Memory B cell (primary cell): ENCODE measurements at places on chromosomes 7 and 10.

GRCh38 chr7:148718431-148718830 is 19.7 kb downstream of the CUL1 start:
- DNase-seq = no peak

DNA sequence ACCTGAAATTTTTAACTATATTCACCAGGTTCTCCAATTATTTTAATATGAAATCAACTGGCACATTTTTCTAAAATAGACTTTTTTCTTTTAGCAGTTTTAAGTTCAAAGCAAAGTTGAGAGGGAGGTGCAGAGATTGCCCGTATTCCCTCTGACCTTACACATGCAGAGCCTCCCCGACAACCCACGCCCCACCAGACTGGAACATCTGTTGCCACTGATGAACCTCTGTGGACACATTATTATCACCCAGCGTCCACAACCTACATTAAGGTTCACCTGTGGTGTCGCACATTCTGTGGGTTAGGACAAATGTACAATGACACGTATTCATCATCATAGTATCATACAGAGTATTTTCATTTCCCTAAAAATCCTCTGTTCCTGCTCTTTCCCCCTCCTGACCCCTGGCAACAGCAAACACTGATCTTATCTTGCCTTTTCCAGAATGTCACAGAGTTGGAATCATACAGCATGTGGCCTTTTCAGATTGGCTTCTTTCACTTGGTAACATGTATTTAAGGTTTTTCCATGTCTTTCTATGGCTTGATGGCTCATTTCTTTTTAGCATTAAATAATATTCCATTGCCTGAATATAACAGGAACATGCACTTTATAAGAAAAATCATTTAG is 37.1 kb downstream of the COBL start:
- DNase-seq = no peak

DNA sequence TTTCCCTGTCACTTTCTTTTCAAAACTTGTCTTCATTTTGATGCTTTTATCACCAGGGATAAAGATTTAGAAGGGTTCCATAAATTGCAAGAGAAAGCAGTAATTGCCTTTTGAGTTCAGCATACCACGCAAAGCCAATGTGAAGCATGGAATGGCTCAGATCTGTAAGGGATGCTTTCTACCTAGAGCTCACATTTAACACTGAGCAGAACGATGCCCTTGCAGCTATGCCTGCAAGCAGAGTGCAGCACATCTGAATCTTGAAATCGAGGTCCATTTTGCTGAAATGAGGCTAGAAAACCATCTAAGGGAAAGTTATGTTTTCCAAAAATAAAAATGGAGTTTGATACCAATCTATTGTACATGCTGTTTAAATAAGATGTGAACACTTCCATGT is 171.2 kb upstream of the CELF2 start:
- no peak for DNase-seq

DNA sequence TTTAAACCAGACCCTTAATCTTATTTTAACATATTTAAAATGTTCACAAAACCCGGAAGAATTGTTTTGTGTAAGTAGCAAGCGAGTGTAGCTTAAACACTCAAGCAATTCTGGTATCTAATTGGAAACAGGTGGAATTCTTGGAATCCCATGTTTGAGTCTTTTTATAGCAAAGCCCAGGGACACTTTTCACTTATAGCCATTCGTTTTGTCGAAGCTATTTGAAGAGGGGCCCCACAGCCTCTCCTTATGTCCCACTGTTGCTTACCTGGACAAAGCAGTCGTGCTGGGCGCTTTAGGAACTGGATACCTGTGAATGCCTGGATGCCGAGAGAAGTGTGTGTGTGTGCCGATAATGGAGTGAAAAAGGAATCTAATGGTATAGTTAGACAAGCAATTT is 3.3 kb downstream of the CUX1 start:
- no peak for DNase-seq

GRCh38 chr7:28836716-28837115 is 121.4 kb downstream of the TRIL start:
- DNase-seq = no peak

DNA sequence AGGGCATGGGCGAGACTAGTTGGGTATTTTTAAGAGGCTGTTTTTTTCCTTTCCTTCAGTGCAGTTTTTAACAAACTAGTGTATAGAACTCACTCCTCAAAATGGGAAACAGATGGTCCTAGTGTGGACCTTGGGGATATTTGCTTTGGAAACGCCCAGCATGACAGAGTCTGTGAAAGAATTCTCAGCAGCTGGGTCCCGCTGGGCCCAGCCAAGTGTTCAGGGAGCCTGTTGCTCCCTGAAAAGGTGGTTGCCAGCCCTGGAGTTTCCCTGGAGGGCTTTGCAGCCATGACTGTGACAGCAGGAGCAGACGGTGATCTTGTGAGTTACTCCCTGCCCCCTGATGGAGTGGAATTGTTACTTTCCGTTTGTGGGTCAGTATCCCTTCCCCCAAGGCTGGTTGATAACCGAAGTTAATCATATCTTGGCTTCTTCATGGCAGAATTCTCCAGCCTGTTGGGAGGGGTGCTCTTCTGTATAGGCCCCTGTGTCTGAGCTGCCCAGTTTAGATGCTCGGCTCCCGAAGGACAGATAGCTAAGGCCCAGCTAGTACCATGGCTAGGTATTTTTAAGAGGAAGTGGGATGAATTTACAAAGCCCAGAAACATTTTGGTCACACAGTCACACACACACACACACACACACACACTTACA is 278.6 kb upstream of the HABP2 start:
- no peak for DNase-seq

DNA sequence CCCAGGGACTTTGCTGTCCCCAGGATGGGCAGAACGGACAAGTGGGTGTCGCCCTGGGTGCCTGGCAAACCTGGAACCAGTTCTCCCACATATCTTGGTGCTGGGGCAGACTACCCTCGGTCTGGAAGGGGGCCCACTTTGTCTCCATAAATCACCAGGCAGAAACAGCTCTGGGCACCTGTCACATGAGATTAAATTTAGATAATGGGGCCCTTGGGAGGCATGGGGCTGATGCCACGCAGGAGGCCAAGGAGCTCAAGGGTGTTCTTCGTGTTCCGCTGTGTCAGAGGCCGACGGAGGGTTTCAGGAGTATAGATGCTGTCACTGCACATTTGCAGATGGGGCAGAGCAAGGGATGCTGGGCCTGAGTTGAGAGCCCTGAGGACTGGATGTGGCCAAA is 72.7 kb downstream of the TMEM130 start:
- DNase-seq = no peak

DNA sequence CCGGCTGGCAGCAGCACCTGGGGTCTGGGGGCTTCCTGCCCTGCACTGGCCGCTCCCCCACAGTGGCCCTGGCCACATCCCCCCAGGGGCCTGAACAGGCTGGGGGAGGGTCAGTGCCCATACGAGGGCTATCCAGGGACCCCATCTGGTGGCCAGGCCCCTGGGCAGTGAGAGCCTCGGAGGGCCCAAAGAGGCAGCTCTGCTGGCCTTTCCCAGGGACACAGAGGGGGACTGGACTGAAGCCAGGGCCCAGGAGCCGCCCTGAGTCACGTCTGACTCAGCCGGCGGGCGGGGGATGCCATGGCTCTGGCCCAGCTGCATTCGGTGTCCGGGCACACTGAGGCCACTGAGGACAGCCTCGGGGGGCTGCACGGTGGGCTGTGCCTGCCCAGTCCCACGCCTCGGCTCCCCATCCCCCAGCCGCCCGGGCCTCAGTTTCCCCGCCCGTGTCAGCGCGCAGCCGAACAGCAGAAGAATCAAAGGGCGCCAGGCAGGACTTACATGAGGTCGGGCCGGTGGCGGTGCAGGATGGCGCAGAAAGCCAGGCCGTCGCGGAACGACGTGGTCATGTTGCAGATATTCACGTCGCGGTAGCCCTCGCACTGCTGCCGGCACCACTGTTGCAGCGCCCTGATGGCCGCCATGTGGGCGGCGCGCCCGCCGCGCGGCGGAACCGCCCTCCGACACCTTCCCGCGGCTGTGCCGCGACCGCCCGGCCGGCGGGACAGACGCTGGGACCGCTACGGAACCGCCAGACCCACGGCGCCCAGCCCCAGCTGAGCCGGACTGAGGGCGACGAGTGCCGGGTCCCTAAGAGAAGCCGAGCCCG is at the start of gene MICALL2:
TSS of gene MICALL2 (minus strand) at position 788 of the 829 bp plus-strand sequence. CDS start at position 644, 144 bp downstream.
- DNase-seq = no peak

GRCh38 chr10:110487411-110488331 is 10.0 kb upstream of the DUSP5 start:
- no peak for DNase-seq

DNA sequence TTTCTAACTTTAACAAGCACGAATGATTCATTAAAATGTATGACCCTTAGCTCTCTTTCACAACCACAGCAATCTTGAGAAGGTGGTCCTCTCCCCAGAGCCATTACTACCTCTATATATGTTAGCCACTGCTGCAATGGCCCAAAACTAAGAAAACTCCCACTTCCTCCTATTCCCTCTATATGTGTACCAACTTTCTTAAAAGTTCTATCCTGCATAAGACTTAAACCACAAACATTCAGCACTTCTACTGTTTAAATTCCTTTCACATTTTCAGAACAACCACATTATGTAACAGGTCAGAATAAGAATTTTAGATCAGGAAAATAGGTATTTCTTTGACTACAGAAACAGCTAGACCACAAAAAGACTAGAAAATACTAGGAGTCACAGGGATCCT is 36.2 kb downstream of the WASL start:
- DNase-seq = no peak

GRCh38 chr7:82255706-82256105 is 187.9 kb downstream of the CACNA2D1 start:
- no peak for DNase-seq

- no peak for DNase-seq
These were observed 568.8 kb upstream of the FOXK1 start for GRCh38 chr7:4113271-4113670.

- no peak for DNase-seq
These were observed 11.0 kb downstream of the MYOF start for GRCh38 chr10:93471110-93471651.

DNA sequence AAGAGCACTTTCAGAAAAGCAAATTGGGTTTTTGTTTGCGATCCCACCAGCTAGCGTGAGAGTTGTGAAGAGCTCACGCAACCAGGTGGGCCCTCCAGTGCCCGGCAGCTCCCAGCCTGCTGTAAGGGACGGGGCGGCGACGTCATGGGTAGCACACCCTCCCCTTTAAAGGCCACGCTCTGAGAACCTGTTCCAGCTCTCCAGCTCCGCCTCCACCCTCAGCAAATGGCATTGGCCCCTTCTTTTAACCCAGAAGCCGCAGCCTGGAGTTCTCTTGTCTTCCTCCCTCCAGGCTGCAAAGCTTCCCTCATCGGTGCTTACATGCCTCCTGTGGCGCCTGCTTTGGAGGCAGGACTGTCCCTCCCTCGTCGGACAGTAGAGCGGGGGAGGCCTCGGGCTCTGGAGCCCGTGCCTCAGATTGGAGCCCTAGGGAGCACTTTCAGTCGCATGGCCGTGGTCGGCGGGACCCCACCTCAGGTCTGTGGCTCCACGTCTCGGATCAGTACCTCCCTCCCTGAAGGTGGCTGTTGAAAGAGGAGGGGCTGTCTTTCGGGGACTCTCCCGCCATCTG is 32.9 kb downstream of the WIPI2 start:
- DNase-seq = no peak

DNA sequence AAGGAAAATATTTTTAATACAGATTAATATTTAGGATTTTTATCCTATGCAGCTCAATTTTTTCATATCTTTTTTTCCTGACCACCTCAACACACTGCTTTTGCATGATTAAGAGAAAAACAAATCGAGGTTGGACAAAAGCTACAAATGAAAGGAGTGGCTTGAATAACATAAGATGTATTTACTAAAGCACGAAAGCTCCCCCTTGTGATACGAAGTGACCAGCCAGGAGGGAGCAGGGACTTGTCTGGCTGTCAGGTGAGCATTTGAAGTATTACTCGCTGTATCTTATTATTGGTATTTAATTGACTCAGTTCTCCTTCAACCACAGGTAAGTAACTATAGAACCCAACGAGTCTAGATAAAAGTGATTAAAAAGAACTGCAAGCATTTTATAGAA is 265.2 kb upstream of the PHF14 start:
- no peak for DNase-seq

- no peak for DNase-seq
These were observed 4.7 kb downstream of the TMEM236 start for GRCh38 chr10:17756557-17757217.

DNA sequence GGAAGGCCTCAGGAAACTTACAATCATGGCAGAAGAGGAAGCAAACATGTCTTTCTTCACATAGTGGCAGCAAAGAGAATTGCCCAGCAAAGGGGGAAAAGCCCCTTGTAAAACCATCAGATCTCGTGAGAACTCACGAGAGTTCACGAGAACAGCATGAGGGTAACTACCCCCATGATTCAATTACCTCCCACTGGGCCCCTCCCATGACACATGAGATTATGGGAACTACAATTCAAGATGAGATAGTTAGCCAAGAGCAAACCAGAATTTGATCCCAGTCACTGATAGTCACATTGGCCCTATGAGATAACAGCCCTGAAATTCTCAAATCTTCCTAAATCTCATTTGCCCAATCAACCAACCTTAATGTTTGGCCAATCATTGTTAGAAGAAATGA is 18.2 kb upstream of the ITPRID1 start:
- no peak for DNase-seq

GRCh38 chr7:82481499-82482097 is 38.0 kb upstream of the CACNA2D1 start:
- DNase-seq = no peak

- DNase-seq = no peak
These were observed 4.8 kb downstream of the EGR2 start for GRCh38 chr10:62811159-62811875.
